ENCODE measurements at places on chromosomes 12 and 14. TPM values are rescaled to one million over a fixed set of nuclear protein-coding genes. Genes with fewer than 3 reads are reported as not detected.
A peak's percentile ranks its signal among the peaks of the same experiment; 100 is the strongest.

- no peak for DNase-seq
These were observed 97.9 kb downstream of the RFLNA start for GRCh38 chr12:124392667-124393413.

The PITPNM2 gene
- polyA plus RNA-seq: 6.4 TPM

GRCh38 chr14:23551266-23552028, at the start of gene ZFHX2:
ZFHX2 (minus strand) TSS chr14:23551765; CDS start chr14:23535325, 16,440 bp downstream.
- no peak for DNase-seq

The TAC3 gene
- polyA plus RNA-seq: 1.3 TPM

DNA sequence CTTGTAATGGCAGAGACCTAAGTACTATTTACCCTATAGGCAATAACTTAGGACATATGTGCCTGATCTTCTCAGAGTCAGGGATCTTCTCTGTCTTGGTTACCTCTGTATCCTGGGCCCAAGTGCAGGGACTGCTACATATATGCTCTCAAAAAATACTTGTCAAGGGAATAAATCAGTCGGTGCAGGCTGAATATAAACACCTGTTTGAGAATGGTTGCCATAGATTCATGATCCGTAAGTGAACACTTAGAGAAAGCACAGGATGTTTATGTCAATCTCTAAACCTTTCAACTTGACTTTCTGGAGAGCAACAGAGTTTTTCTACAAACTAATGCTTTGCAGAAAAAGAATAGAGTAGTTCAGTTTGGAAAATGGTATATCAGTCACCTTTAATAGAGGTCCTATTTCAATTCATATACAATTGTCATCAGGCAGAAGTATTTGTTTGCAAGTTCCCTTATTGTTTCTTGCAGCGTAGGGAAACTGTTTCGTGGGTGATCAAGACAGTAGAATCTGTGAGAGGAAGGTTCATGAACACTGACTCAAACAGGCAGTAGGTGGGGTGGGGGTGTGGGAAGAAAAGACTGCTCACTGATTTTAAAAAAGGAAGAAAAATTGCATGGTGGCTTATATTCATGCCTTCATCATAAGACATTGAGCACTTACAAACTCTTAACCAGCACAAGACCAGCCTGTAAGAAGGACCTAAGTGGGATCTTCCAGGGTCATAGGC, 6.0 kb upstream of the UBE2N start:
- DNase-seq: no peak

The LRFN5 gene
- 10.8 TPM for polyA plus RNA-seq

The MAP4K5 gene
- polyA plus RNA-seq: 54.1 TPM

DNA sequence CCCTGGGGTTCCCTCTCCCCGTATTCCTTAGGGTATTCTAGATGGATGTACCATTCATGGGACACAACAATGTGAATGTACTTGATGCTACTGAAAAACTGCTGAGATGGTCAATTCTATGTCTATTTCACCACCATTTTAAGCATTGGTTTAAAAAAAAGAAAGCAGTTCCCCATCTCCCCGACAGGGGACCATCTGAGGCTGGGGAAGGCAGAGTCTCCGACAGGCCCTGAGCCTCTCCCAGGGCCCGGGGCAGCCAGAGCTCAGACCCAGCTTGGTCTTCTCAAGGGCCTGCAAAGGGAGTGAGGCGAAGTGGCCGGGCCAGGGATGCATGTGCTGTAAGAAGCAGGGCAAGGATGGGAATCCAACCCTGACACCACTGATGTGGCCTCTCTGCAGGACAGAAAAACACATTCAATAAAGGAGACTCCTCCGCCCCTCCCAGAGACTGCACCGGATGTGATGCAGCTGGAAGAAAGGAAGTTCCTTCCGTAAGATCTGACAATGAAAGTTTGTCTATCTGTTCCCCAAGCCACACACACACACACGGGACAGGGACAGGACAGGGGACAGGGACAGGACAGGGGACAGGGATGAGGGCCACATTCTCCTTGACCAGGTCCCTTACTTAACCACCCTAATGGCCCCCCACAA, 234.1 kb downstream of the BCL11B start:
- DNase-seq: no peak

DNA sequence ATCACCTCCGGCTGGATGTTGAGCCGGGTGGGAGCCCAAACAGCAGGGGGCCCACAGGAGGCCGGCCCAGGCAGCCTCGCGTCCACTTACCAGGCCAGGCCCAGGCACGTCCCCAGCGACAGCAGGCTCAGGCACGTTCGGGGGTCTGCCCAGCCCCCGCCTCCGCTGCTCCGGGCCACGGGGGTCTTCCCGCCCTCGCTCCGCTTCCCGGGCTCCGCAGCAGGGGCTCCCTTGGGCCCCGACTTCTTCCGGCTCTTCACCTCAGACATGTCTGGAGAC, 216 bp downstream of the IKBIP start:
- no peak for DNase-seq

The GPX2 gene
- 2.4 TPM for polyA plus RNA-seq

- no peak for DNase-seq
These were observed 362.9 kb downstream of the RAD51B start for GRCh38 chr14:68182492-68182891.

The SRGAP1 gene
- polyA plus RNA-seq: 27.8 TPM

DNA sequence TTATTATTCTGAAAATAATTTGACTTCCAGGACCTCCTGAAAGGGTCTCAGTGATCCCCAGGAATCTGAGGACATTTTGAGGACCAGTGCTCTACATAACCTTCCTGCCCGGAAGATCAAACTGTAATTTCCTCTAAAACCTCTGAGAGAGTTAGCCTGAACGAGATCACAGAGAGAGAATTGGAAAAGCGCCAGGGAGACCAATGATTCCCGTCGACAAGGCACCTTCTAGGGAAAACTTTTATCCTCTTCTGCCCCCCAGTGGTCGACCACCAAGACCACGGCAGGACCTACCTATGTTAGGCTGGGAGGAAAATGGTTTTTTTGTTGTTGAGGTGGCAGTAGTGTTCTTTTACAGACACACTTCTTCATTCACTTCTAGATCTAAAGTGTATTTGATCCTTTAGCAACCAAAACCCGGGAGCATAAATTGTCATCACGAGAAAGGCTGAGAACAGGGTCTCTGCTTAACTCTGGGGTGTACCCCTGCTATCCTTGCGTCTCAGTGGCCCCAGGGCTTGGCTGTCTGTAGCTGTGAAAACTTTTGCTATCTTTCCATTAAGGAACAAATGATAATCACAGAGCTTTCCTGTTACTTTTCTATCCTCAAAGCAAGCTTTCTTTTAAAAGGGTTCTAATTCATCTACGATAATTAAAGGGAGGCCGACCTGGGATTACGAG, 62.9 kb upstream of the NID2 start:
- peak; percentile 76 for DNase-seq

The LMO3 gene
- 2.4 TPM for polyA plus RNA-seq

The CAPZA3 gene
- polyA plus RNA-seq: 0.69 TPM

GRCh38 chr12:69231479-69231878, 7.9 kb upstream of the CPSF6 start:
- DNase-seq: no peak

The NPFF gene
- not detected for polyA plus RNA-seq

GRCh38 chr12:28424965-28425364, 234.7 kb downstream of the CCDC91 start:
- DNase-seq: no peak

- DNase-seq: no peak
These were observed 41.0 kb downstream of the GRIN2B start for GRCh38 chr12:13940335-13940865.

DNA sequence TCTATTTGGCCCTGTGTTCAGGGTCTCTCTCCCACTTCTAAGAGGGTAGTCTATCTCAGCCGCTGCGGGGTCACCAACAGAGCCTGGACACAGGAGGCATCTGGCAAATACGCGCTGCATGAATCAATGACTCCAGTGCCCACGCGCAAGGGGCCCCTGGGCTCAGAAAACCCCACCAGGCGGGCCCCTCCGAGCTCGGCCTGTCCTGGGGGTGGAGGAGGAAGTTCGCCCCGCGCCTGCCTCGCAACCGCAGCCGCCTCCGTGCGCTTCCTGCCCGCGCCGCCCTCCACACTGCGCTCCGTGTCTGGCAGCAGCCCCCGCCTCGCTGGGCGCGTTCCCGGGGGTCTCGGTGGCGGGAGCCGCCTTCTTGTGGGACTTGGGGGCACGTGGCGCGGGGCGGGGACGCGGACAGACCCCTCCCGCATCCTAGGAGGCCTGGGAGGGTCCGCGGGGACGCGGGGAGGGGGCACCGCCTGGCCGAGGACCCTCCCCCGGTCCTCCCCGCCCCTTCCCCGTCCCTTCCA, 811 bp upstream of the FBRSL1 start:
- DNase-seq: no peak

DNA sequence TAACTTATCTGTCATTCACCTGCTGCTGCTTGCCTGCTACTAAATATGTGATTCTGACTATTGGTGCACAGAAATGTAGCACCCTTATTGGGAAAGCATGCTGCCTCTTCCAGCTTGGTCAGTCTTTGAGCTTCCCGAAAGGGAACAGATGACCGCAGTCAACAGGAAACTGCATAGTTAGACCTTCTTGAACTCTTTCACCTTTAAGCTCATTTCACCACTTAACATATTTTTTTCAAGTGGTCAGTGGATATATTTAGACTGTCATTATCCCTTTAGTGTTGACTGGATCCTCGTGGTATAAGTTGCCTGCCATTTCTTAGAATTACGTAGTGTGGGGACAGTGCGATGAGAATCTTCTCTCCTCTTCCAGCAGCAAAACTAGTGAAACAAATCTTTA, 224.9 kb downstream of the FBXL14 start:
- no peak for DNase-seq

GRCh38 chr12:51399891-51400290, 8.7 kb upstream of the GALNT6 start:
- no peak for DNase-seq

DNA sequence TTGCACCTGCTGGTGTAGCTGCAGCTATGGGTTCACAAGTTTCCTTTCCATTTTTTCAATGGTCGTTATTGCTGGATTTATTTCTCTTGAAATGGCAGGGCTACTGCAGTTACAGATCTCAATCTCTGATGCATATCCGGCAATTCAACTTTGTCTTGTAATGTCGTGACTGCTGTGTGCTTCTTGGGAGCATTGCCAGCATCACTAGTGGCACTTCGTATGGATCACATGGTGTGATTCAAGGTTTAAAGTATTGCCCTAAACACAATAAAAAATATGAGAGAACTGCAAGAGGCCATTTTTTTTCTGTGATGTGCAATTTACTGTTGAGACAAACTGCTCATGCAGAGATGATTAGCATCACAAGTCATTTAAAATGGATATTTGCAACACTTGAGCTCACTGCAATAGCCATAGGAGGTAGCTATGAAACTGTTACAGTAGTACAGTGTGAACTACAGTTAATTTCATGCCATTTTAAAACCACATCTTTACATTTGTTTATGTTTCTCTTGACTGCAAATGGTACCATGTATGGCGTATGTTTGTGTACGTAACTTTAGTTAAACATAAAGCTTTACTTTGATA, 217.4 kb upstream of the PDE3A start:
- DNase-seq: no peak

The POTEM gene
- polyA plus RNA-seq: not detected

DNA sequence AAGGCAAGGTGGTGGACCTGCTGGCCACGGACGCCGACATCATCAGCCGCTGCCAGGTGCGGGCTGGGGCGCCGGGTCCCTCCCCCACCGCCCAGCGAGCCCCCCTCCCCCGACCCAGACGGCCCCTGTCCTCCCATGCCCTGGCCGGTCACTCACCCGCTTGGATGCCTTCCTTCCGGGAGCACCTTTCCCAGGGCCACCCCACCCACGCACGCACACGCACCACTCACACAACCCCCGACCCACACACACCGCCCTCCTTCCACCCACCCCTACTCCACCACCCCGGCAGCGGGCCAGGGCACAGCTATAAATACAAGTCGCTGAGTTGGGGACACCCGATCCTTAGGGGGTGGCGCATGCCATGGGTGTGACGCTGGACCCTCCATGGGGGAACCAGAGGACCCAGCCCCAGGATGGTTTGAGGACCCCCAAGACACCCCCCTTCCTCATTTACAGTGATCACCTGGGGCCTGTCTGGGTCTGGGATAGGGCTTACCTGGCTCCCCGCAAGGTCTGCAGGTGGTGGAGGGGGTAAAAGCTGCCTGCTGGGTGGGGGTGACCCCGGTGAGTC, 465 bp downstream of the ADSS1 start:
- DNase-seq: no peak

The KLRD1 gene
- polyA plus RNA-seq: 0.47 TPM

DNA sequence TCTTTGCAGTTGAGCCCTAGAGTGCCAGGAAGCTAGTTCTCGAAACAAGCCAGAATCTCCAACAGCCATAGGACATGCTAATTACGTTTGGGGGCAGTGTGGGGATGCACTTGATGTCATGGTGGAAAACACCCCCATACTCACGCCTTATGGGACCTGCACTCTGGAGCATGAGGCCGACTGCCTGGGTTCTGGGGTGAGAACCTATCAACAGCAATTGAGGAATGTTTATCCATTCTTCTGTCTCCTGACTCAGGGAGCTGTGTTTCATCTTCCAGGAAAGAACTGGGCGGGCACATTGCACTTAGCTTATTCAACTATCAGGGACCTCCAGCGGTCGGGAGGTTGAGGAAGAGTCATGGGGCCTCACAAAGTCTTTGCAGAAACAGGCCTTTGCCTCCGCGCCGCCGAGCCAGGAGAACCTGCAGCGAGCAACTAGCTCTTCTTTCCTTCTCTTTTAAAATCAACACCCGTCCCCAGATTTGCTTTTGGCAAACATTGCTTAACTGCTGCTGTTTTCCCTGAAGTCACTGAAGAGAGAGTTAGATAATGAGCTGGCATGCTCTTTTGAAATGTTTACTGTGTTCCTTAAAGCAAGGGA, 226.1 kb upstream of the DIO3 start:
- DNase-seq: no peak

DNA sequence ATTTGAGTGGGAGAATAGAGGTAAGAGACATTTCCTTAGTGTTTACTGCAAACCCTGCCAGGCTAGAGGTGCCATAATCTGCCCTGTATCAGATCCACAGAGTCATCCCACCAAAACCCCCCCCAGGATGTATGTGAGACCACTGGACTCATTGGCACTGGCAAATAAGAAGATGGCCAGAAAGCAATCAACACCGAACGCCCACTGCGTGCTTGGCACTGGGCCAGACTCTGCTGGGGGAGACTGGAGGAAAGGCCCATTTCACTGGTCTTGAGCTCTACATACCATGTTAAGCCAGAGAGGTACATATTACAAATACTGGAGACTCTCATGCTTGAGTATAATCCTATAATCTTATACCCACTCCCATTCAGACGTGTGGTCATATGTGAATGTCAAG, 44.0 kb downstream of the SMUG1 start:
- no peak for DNase-seq

The TMEM63C gene
- 1.8 TPM for polyA plus RNA-seq

The KRT83 gene
- polyA plus RNA-seq: not detected

The VRTN gene
- not detected for polyA plus RNA-seq

DNA sequence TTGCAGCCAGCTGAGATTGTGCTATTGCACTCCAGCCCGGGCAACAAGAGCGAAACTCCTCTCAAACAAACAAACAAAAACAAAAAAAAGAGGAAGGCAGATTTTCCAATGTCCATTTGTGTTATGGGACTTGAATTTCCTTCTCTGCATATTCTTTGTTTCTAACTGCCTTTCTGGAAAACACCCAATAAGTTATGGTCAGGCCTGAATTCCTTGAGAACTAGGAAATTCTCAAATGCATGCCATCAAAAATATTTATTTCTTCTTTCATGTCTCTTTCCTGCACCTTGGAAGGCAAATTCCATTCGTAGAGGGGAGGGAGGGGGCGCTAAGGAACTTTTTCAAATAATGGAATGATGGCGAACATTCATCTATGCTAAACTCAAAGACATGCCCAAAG, 117.6 kb upstream of the TMCC3 start:
- DNase-seq: no peak
